CD4-positive, alpha-beta T cell treated with Interleukin-15 for 4 hours (primary cell): ENCODE measurements at places on chromosomes 12 and 14.

DNA sequence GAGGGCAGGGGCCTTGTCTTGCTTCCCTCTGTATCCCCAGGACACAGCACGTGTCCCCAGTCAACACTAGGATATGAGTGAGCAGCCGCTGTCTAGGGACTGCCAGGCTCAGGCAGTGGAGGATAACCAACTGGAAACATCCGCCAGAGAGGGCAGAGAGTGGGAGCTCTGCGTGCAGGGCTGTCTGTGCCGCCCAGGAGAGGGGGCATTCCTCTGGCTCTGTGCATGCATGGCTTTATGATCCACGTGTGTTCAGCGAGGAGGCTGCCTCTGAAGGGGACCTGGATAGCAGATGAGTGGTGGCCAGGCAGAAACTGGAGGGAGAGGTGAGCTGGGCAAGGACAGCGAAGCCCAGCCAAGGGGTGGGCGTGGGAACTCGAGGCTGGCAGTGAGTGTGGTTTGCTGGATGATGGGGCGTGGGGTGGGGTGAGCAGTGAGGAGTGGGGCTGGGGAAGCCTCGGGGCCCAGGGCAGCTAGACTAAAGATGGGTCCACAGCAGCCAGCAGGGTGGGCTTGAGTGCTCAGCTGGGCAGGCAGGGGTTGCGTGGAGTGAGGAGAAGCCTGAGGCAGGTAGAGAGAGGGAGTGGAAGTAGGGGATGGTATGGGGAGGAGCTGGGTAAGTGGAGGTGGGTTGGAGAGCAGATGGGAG is 72.9 kb downstream of the PRIMA1 start:
- no peak for DNase-seq

- DNase-seq: no peak
Measured at GRCh38 chr12:56454557-56454956, at the start of gene MIP. MIP (minus strand) TSS chr12:56454657; CDS start chr12:56454613, 44 bp downstream.

DNA sequence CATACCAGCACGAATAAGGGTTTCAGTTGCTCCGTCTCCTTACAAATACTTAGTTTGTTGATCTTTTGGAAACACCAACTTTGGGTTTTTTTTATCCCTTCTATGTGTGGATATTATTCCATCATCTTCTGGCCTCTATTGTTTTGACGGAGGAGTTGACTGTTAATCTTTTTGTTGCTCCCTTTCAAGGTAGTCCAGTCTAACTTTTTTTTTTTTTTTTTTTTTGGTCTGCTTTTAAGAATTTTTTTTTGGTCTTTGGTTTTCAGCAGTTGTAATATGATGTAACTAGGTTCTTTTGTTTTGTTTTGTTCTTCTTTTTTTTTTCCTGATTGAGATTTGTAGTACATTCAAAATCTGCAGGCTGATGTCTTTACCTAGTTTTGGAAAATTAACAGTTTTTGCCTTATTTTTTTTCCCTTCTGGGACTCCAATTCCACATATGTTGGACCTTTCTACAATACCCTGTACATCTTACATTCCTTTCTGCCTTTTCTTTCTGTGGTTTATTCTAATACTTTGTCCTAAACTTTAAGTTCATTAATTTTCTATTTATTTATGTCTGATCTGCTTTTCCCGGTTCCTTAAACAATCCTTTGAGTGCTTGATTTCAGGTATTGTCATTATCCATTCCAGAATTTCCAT is 54.9 kb downstream of the DNAH10 start:
- no peak for DNase-seq

- DNase-seq: no peak
Measured at GRCh38 chr14:89212386-89213235, 204.4 kb downstream of the FOXN3 start.

DNA sequence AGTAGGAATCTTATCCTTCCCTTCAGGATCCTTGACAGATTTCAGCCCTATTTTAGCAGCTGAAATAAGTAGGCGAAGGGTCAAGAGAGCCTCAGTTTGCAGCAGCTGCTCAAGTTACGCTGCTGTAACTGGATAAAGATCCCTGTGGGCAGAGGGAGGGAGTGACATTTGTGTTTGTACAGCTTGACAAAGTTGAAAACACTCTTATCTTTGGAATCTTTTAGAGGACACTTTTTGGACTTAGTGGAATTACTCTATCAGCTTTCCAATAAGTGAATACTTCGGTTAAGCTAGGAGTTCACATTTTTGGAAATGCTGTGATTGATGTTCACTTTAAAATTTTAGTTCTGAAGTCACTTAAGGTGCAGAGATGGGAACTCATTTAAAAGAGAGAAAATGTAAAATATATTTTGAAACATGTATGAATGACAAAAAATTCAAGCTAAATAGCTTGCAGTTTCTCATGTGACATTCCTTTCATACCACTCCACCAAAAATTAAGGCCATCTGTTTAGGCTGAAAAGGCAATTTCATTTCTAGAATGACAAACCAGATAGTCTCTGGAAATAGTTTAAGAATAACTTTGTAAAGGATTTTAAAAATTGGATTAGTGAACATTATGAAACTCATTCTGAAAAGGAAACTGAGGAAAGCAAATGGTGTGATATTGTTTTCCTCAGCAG is 55.2 kb downstream of the SLC38A4 start:
- DNase-seq: no peak

DNA sequence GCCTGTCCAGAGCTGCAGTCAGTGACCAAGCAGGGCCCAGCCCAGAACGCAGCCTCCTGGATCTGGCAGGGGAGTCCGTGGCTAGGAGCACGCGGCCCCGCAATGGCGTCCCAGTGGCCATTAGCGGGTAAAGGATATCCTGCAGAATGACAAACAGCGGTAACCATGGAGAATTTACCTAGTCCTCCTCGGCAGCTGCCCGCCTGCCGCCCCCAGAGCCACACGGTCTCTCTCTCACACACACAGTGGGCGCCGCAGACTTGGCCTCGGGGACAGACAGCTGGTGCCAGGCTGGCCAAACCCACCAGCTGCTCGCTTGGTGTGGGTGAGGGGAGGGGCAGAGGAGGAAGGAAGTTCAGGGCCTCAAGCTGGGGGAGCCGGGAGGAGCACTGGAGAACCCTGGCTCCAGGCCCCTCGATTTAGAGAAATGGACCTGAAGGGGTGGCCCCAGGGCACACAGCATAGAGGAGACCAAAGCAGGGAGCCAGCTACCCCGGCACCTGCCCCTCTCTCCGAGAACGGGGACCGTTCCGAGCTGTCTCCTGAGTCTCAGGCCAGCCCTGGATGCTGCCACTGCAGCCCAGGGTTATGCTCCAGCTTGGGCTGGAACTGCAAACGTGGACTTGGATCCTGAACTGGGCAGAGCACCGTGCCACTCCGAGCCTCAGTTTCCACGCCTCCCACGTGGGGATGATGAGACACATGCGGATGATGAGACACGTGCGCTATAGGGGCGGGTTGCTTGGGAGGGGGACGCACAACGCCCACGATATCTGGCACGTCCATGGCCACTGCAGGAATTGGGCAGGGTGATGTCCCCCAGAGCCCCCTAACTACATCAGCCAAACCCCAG is 3.4 kb downstream of the CDK2AP1 start:
- no peak for DNase-seq

DNA sequence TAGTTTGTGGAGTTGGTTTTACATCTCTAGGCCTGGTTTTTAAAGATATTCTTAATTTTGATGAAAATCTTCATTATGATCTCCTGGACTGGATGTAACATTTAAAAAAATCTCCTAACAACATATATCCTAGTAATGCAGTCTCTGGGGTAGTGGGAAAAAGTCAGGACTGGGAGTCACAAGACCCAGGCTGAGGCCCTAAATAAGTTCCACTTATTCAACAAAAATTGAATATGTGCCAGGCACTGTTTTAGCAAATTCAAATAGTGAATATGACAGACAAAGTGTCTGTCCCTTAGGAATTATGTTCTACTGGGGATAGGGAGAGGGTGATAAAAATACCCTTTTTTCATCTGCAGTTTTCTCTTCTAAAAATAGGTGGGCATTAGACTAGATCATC is 248.4 kb downstream of the PAWR start:
- no peak for DNase-seq

GRCh38 chr12:108860443-108860842 is 3.1 kb upstream of the SSH1 start:
- DNase-seq: no peak
